ENCODE measurements at places on chromosomes 16 and 17.

GRCh38 chr17:18011286-18011685, 27.7 kb downstream of the ATPAF2 start:
- no peak for DNase-seq

GRCh38 chr16:71172481-71173207, 57.9 kb downstream of the HYDIN start:
- DNase-seq, result no peak

DNA sequence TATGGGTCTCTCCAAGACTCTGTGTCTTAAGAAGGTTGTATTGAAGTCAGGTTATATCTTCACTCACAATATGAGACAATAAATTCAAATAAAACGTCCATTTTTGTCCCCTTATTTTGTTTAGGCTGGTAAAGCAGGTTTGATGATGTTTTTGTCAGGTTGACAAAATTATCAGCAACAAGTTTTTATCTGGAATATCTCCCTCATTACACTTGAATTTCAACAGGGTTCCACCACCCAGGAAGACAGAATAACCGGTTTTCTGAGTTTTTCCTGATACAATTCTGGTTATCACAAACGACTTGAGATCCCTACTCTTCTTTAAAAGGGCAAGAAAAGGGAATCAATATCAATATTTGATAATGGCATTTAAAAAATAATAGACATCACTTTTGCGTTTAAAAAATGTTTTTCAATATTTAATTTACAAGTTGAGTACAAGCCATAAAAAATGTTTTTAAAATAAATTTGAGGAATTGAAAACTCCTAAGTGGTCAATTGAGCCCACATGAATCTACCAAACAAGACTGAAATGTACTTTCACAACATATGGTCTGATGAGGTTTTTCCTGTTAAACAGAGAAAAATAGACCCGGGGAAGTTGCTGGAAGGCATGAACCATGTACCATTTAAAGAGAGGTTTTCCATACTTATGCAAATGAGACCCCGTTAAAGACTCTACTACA, 1.4 kb upstream of the ATP6V0A1 start:
- DNase-seq, result no peak

DNA sequence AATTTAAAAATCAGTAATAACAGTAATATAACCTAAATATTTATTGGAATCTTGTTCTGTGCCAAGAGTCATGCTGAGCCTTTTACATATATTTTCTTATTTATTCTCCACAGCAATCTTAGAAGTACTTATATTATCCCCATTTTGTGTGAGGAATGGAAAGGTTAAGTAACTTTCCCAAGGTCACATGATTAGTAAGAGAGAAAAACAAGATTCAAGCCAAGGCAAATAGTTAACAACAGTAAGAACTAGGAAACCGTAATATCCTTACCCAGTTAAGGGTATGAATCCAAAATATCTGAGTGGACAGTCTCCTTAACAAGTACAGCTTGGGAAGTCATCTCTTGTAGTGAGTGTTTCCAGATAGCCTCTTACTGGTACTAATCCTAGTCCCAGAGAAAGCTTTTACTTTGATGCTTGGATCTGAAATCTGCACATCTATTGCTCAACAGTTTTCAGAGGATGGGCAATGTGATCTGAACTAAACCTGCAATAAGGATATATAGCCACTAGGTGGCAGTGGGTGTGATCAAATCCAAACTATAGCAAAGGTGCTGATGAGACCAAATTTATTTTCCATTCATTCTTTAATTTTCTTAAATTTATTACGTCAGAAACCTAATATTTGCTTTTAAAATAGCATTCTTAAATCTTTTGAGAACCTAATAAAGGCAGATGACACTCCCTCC, 23.3 kb downstream of the SHISA6 start:
- DNase-seq, result no peak

DNA sequence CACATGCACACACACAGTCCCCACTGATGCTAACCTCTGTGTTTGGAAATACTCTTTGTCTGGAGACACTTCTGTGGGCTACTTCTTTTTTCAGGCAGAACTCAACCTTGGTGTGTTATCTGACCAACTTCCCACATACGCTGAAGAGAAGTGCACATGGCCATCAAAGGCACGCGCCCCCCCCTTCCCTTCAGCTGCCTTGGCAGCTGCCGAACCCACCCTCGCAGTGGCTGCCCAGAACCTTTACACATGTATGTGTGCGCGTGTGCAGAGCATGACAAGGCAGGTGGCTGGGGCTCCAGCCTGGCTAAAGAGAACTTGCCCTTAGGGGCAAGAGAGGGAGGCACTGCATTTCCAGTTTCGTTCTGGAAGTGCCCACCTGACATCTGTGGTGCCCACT, 3.9 kb downstream of the RAPGEFL1 start:
- DNase-seq, result no peak

DNA sequence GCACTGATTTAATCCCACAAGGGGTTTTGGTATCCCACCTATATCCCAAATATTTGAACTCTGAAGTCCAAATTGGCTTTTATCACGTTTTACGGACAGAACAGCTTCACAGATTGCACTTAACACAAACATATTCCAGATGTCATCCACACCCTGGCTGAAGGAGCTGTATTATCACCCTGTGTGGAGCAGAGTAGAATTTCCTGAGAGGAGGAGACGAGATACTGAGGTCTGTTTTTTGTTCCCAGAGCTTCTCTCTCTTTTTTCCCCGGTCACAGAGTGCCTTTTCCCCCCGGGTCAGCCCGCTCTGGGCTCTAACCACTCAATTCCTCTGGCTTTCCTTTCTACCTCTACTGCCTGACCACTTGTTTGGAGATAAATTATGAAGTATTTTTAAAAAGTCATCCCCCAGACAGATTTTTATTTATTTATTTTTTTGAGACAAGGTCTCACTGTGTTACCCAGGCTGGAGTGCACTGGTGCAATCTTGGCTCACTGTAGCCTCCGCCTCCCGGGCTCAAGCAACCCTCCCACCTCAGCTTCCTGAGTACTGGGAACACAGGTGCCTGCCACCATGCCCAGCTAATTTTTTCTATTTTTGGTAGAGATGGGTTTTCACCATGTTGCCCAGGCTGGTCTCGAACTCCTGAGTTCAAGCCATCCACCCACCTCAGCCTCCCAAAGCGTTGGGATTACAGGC, 30.7 kb downstream of the DNAH2 start:
- no peak for DNase-seq

- no peak for DNase-seq
Measured at GRCh38 chr16:52912565-52913173, 140.0 kb downstream of the CHD9NB start.

GRCh38 chr17:80779961-80780380, 211.7 kb upstream of the CHMP6 start:
- DNase-seq, result no peak

GRCh38 chr16:57152096-57153093, 33.4 kb downstream of the PSME3IP1 start:
- DNase-seq, result no peak

DNA sequence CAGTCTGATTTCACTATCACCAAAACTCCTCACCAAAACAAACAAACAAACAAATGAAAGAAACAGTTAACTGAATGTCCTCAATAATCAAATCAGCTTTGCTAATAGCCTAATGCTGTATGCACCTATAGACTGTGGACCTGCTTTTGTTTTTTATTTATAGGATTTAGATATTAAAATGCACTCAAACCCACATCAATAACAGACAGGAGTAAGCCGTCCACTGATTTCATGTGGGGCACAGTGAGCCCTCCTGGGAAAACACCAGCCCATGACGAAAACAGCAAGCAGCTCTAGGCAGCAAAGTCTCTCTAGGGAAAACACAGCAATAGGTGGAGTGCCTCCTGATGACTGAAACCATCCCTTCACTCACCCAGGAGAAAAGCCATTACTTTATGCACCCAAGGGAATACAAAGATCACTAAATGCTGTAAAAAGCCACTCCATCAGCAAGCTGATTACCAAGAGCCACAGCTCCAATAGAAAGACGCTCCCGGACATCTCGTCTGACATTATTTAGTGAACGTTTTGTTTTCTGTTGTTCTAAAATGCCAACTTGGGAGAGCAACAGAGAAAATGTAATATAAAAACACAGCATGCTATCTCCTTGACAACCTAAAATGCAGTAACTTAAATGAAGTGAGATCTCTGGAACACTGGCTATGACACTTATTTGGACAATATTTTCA, 47.8 kb downstream of the ANKFY1 start:
- no peak for DNase-seq

DNA sequence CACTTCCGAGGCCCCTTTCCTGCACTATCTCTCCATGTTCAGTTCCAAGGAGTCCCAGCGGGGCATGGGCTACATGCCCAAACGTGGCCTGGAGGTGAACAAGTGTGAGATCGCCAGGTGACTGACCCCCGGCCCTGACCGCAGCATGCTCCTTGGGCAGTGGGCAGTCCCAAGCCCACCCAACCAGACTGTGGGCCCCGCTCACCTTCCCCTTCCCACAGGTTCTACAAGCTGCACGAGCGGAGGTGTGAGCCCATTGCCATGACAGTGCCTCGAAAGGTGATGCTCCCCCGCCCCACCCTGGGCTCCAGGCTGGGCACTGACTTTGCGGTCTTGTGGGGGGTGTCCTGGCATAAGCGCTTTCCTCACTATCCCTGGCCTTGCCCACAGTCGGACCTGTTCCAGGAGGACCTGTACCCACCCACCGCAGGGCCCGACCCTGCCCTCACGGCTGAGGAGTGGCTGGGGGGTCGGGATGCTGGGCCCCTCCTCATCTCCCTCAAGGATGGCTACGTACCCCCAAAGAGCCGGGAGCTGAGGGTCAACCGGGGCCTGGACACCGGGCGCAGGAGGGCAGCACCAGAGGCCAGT, 4.7 kb downstream of the CORO1A start:
- DNase-seq, result peak; percentile 1

DNA sequence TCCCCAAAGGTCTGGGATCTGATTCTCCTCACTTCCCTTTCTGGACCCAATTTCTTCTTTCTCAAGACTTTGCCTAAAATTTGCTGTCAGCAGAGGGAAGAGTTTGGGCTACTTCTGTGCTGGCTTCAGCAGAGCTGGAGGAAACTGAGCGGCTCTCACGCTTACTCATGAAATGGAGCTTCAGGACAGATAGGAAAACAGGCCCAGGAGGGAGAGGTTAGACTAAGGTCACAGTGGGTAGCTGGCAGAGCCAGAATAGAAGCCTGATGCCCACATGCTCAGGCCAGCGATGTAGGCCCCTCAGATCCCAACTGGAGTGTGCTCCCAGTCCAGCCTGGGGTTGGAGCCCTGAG, 593 bp downstream of the SLC38A7 start:
- no peak for DNase-seq

DNA sequence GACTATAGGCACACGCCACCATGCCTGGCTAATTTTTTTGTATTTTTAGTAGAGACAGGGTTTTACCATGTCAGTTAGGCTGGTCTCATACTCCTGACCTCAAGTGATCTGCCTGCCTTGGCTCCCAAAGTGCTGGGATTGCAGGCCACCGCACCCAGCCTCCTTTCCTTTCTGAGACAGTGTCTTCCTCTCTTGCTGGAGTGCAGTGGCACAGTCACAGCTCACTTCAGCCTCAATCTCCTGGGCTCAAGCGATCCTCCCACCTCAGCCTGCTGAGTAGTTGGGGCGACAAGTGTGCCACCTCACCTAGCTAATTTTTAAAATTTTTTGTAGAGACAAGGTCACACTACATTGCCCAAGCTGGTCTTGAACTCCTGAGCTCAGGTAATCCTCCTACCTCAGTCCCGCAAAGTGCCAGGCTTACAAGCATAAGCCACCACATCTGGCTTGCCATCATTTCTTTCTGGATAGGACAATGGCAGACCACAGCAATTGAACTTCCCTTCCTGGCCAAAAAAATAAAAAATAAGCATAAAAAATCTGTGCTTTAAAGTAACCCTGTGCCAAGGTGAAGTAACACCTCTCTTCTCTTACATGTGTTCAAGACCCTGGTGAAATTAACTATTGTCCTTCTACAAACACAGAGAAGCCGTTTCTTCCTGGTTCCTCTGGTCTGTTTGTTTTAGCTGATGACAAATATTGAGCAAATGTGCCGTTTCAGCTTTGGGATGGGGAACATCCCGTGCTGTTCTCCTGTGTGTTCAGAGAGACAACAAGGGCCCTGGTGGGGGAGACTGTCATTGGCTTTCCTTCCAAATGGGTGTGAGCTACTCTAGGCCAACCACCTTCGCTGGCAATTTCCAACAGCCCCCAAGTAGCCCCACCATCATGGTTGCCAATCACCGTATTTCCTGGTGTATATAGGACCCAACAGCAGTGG, 60.2 kb downstream of the EMP2 start:
- DNase-seq, result no peak

DNA sequence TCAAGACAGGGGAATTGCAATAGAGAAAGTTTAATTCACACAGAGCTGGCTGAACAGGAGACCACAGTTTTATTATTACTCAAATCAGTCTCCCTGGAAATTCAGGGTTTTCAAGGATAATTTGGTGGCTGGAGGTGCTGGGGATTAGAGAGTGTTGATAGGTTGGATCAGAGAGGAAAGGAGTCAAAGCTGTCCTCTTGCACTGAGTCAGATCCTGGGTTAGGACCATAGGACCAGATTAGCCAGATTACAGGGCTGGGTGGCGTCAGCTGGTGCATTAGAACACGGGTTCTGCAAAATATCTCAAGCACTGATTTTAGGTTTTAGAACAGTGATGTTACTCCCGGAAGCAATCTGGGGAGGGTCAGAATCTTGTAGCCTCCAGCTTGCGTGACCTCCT, 1.8 kb upstream of the NSMCE1 start:
- no peak for DNase-seq

GRCh38 chr17:4354862-4355514, 11.5 kb downstream of the UBE2G1 start:
- no peak for DNase-seq

- DNase-seq, result no peak
Measured at GRCh38 chr17:31496601-31497000, 105.1 kb downstream of the RAB11FIP4 start.

- DNase-seq, result no peak
Measured at GRCh38 chr17:78415821-78416711, 37.6 kb downstream of the PGS1 start.

DNA sequence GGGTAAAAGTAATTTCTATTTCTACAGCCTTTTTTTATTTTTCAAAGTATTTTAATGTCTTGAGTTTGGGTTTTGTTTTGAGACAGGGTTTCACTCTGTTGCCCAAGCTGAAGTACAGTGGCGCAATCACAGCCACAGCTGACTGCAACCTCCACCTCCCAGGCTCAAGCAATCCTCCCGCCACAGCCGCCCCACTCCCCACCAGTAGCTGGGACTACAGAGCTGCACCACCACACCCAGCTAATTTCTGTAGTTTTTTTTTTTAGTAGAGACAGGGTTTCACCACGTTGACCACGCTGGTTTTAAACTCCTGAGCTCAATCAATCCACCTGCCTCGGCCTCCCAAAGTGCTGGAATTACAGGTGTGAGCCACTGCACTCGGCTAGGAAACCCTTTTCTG, 44.0 kb downstream of the TUBD1 start:
- peak; percentile 43 for DNase-seq

DNA sequence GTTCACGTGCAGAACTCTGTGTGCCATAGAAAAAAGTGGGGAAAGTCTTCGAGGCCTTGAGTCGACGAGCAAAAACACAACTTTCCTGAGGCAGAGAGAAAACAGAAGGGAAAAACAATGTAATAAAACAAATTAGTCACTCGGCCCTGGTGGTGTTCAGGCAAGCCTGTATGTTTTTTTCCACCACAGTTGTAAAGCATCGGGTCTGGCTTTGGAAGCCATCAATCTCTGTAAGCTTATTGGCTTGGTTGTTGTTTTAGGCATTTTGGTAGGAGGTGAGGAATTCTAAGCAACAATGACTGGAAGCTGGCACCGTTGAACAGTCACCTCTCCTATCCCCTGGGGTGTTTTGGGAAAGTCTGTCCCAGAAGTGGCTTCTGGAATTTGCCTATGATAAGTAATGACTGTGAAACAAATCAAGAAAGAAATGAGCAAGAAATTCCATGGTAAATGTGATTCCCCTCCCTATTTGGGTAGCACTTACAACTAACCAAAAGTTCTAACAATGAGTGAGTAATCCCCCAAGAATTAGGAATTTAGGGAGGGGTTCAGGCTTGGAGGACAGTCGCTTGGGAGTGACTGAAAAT, 2.8 kb downstream of the CDH13 start:
- DNase-seq, result no peak

Data from CD4-positive, alpha-beta T cell (primary cell).